ENCODE measurements at places on chromosomes 5 and 9.

DNA sequence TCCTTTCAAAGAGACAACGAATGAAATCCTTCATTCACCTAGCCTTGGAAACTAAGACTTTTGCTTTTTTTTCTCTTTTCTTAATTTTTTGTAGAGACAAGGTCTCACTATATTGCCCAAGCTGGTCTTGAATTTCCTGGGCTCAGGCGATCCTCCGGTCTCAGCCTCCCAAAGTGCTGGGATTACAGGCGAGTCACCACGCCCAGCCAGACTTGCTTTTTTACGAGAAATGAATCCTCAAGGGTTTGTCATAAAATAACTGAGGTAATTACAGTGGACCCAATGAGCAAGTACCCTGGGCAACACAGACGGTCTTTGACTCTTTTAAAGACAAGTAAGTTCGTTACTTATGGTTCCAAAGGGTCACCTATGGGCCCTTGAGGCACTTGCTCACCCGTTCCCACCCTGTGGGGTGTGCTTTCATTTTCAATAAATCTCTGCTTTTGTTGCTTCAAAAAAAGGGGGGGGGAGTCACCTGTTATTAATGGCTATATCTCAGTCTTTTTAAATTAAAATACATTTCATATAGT lies 70.4 kb downstream of the TRPM6 start:
- DNase-seq: no peak

- DNase-seq: peak; percentile 86
Measured at GRCh38 chr5:170132269-170132975, 26.7 kb downstream of the FOXI1 start.

- DNase-seq: no peak
Measured at GRCh38 chr9:113712053-113712452, 164.1 kb upstream of the ZNF618 start.

DNA sequence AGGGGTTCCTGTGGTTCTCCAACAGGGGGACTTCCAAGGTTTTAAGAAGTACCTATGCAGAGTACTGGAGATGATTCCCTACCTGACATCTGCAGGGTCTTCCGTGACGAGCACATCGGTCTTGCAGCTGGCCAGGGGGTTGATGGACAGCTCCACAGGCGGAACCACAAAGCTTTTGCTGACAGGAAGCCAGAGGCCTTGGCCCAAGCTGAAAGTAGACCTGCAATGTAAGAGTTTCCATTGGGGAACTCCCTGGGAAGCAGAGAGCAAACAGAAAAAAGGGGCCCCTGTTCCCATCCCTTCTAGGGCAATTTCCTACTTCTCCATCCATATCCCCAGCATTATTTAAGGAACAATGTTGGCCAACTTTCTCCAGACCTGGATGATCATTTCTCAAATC lies 288.0 kb downstream of the TRIM32 start:
- DNase-seq: no peak

DNA sequence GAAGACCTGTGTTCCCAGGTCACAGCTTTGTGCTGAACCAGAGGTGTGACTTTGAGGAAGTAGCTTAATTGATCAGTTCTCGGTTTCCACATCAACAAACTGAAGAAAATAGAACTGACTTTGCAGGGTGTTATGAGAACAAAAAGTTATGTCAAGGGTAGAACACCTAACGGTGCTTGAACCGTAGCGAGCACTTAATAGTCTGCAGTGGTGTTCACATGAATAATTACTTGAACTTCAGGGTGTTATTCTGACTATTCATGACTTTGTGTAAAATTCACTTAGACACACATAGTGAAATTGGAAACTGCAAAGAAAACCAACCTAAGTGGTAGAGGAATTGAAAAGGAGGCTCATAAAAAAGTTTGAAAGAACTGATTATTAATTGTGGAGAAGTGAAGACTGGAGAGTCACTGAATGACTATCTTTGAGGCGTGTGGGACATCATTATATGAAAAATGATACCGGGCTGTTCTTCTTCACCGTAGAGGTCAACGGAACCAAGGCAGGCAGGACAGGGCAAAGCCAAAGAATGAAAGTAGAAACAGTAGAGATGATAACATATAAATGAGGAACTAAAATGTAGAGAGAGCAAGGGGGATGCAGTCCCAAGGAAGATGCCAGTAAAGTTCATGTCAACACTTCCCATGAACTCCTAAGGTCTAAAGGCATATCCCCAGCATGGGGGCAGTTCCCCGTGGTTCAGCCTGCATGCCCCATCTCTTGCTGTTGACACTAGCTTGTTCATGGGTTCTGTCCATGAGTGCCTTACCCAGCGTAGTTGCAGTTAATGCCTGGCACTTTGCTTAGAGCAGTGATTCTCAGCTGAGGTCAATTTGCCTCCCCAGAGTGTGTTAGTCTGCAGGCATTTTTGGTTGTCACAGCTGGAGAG lies 118.7 kb downstream of the ZNF462 start:
- DNase-seq: no peak

- DNase-seq: no peak
Measured at GRCh38 chr5:155263381-155263780, 249.8 kb downstream of the KIF4B start.

DNA sequence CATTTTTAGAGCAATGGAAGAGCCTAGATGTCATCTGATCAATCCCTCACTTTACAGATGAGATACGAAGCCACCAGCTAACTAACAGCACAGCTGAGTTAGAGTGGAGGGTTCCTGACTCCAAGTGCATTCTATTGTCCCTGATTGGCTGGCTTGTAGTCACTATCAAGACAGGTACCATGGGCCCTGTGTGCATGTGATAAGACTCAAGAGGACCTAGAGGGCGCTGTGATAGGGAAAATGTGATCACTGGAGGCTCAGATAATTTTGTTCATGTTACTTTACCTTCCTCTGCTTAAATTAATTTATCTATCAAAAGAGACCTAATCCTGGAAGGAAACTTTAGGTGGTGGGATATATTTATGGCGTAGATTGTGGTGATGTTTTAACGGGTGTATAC lies 19.5 kb upstream of the SNAPC3 start:
- DNase-seq: no peak

- no peak for DNase-seq
Measured at GRCh38 chr5:647727-648126, 35.6 kb downstream of the CEP72 start.

DNA sequence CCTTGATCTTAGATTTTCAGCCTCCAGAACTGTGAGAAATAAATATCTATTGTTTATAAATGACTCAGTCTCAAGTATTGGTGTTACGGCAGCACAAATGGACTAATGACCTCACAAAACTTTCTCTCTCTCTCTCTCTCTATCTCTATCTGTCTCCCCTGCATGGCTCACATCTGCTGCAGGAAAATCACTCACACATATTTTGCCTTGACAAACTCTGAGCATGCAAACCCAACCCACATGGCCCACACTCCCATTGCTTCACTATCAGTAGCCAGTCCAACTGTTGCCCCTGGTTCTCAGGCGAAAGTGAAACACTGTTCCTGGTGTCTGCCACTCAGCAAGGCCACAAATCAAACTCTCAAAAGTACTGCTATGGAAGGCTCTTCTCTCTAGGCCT lies 66.4 kb upstream of the PIK3R1 start:
- peak; percentile 40 for DNase-seq

DNA sequence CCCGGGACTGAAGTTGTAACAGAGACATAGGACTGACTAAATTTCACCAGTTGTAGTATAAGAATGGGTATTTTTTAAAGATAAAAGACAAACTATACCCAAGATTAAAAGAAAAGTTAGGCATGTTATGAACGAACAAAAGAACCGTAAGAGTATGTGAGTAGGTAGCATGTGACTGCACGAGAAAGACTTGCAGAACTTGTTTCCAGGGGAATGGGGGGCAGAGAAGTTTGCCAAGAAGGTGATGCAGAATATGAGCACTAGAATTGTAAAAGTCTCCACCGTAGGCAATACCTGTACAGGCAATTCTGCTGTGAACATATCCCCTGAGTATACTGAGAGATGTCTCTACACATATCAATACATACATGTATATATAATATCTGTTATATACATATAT lies 614.7 kb downstream of the PRELID2 start:
- no peak for DNase-seq

DNA sequence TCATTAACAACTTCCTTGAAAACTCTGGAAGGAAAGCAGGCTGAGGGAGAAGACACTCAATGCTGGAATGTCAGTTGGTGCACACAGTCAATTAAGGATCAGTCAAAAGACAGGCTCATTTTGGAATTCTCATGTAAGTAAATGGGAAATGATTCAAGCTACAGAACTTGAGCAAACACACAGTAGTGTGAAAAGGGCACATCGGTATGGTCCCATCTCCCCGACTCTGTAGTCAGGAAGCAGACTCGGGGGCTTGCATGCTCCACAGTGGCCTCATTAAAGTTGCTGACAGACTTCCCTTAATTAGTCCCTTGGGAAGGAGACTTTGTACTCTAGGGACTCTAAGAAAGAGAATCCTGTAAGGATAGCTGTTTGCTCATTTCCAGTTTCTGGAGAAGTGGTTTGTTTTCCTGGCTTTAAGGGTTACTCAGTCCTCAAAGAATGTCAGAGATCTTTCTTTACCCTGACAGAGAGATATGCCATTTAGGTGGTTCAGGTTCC lies 339.2 kb downstream of the ADAMTS6 start:
- DNase-seq: peak; percentile 49

Data from AG20443 (cell line).